ENCODE measurements at places on chromosomes 4 and X. TPM values are rescaled to one million over a fixed set of nuclear protein-coding genes. Genes with fewer than 3 reads are reported as not detected.

Gene SLC9B1
- total RNA-seq: 0.41 TPM

Gene SRPK3
- total RNA-seq: 1.8 TPM

Gene CTAG2
- not detected for total RNA-seq

Gene CT45A6
- total RNA-seq: not detected

GRCh38 chr4:30721185-30722091 lies 1.3 kb downstream of the PCDH7 start:
- H3K27me3 ChIP-seq: peaks cover 72% of the 10 kb centered on the region
- no peaks in the 10 kb centered on the region for H3K36me3 ChIP-seq
- peak; percentile 37 for DNase-seq
- peak overlapping the region; percentile 47 for H3K4me3 ChIP-seq
- H3K4me1 ChIP-seq: peaks cover 24% of the 10 kb centered on the region
- peak overlapping the region; percentile 81 for H3K27ac ChIP-seq

- DNase-seq: no peak
- no peak overlapping the region for H3K4me3 ChIP-seq
These were observed 283.8 kb downstream of the CRLF2 start for GRCh38 chrX:928606-929005.

GRCh38 chrX:545452-545885 lies 85.1 kb upstream of the SHOX start:
- no peak for DNase-seq
- H3K36me3 ChIP-seq: no peaks in the 10 kb centered on the region
- H3K27ac ChIP-seq: no peak overlapping the region
- H3K27me3 ChIP-seq: no peaks in the 10 kb centered on the region
- H3K4me1 ChIP-seq: no peaks in the 10 kb centered on the region
- H3K4me3 ChIP-seq: no peak overlapping the region

- no peaks in the 10 kb centered on the region for H3K36me3 ChIP-seq
- H3K4me1 ChIP-seq: peaks cover 19% of the 10 kb centered on the region
- H3K27me3 ChIP-seq: no peaks in the 10 kb centered on the region
These were observed 648 bp downstream of the GRK4 start for GRCh38 chr4:2963966-2964471.

DNA sequence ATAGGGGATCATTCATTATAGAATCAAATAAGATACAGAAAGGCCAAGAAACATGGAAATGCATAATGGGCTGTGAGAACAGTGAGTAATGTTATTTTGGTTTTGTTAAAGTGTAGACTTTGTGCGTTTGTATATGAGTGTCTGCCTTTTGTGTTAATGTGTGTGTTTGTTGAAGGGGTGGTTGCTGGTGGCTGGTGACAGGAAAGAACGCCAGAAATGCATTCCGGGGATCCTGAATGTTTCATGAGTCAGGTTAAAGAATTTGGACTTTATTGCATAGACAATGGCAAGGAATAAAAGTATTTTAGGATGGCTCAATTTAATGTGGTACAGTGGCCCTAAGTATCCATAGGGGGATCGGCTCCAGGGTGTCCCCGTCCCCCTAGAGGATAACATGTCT lies 1228.9 kb downstream of the PCDH7 start:
- H3K4me1 ChIP-seq: no peaks in the 10 kb centered on the region
- no peaks in the 10 kb centered on the region for H3K36me3 ChIP-seq
- DNase-seq: no peak
- H3K27ac ChIP-seq: no peak overlapping the region
- no peak overlapping the region for H3K4me3 ChIP-seq

- no peaks in the 10 kb centered on the region for H3K27me3 ChIP-seq
- H3K4me3 ChIP-seq: no peak overlapping the region
- H3K36me3 ChIP-seq: no peaks in the 10 kb centered on the region
- no peaks in the 10 kb centered on the region for H3K4me1 ChIP-seq
These were observed 1.7 kb downstream of the MAGEC3 start for GRCh38 chrX:141839856-141840255.

DNA sequence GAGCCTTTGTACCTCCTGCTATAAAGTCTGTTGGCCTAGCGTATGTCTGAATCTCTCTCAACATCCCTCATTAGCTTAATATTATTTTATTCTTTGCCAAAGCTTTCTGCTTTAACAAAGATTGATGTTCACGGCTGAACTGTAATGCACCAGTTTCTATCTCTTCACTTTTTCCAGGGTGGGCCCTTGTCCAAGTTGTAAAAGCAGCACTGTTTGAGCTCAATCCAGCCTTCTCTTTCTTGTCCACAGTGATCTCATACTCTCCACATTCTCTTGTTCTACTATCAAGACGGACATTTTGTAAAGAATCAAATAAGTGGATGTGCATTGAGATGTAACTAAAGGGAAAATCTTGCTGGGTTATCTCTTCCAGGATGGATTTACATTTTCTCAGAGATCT lies 34.4 kb upstream of the RTL3 start:
- no peaks in the 10 kb centered on the region for H3K27me3 ChIP-seq
- no peak overlapping the region for H3K4me3 ChIP-seq
- DNase-seq: no peak
- H3K27ac ChIP-seq: no peak overlapping the region
- H3K4me1 ChIP-seq: no peaks in the 10 kb centered on the region

GRCh38 chr4:3221996-3222395 lies 27.0 kb upstream of the MSANTD1 start:
- no peak for DNase-seq
- H3K4me1 ChIP-seq: no peaks in the 10 kb centered on the region
- H3K27me3 ChIP-seq: no peaks in the 10 kb centered on the region
- H3K36me3 ChIP-seq: peaks cover 32% of the 10 kb centered on the region
- H3K4me3 ChIP-seq: no peak overlapping the region
- H3K27ac ChIP-seq: no peak overlapping the region
